ENCODE measurements at places on chromosomes 16 and 17.

- DNase-seq = no peak
Observed at GRCh38 chr17:30921544-30922196, at the start of gene ADAP2. TSS of gene ADAP2 (plus strand) at chr17:30921945. CDS start at chr17:30922015, 70 bp downstream.

GRCh38 chr17:10557422-10557821, 8.0 kb upstream of the MYH2 start:
- DNase-seq = no peak

- DNase-seq = no peak
Observed at GRCh38 chr17:78396441-78397337, 18.2 kb downstream of the PGS1 start.

DNA sequence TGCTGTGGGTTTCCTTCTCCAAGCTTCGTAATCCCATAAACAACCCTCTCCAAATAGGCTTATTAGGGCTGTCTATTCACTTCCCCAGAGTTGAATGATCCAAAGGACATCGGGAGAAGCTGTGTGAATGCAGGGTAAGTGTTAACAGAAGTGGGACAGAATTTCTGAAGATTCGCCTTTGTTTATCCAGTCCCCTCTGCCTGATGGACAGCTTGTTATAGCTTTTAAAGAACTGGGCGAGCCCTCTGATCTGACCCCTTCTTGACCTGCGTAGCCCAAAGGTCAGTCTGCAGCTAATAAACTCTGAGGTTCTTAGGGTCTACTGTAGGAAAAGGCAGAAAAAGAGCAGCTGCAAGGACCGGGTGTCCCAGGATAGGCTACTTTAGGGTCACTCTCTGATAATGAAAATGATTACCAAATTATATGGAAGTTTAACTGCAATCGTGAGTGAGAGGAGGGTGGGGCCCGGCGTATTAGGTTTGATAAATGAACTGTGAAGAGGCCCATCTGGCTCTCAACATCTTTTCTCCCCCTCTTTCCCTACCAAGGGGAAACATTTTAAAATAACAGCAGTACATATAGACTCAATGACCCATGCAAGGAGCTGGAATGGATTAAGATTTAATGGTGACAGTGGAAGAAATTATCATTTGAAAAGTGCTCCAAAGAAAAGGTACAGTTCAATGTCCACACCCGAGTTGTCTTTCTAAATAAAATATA, 233.4 kb downstream of the FTO start:
- no peak for DNase-seq

DNA sequence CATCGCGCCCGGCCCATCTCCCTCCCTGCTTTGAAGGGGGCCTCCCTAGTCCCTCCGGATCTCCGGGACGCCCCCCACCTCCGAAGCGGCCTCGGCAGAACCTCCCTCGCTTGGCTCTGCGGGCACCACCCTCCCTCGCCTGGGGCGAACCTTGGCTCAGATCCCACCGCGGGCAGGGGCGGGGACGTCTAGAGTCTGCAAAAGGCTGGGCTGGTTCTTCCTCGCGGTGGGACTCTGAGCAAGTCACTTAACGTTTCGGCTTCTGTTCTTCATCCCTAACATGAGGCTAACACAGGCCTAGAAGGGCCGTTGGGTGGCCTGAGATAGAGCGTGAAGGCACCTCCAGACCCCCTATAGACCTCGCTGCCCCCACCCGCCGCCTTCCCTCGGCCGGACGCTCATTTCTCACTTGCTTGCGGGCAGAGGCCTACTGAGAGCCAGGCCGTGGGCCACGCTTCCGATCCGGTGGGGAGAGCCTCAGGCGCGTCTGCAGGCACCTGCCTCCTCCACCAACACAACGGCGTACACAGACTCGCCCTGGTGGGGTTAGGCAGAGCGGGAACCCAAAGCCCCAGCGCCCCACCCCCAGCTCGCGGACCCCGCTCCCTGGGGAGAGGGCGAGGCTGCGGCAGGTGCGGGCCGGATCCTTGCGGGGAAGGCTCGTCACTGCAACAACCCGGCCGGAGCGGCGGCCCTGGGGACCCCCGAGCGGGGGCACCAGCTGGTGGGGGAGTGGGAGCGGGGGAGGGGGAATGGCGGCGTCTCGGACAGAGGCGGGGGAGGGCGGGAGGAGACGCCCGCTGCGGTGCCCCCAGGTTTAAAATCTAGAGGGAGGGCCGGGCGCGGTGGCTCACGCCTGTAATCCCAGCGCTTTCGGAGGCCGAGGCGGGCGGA, 5.4 kb downstream of the MYO1C start:
- peak; percentile 70 for DNase-seq

DNA sequence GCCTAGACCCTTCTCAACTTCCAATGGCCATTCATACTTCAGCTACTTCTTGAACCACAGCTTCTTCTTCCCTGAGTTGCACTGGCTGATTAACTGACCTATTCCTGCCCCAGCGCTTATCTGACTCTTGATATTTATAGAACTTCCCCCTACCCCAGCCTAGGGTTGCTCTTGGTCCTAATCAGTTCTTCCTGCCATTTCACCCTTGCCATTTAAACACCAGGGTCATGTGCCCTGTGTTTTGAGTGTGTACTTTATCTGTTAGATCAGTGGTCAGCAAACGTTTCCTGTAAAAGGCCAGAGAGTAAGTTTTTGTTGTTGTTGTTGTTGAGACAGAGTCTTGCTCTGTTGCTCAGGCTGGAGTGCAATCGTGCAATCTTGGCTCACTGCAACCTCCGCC, 82.4 kb upstream of the COX10 start:
- DNase-seq = no peak

GRCh38 chr16:15403392-15403995, 7.9 kb downstream of the MPV17L start:
- no peak for DNase-seq

- DNase-seq = no peak
Observed at GRCh38 chr17:76540381-76541300, 797 bp downstream of the PRCD start.

DNA sequence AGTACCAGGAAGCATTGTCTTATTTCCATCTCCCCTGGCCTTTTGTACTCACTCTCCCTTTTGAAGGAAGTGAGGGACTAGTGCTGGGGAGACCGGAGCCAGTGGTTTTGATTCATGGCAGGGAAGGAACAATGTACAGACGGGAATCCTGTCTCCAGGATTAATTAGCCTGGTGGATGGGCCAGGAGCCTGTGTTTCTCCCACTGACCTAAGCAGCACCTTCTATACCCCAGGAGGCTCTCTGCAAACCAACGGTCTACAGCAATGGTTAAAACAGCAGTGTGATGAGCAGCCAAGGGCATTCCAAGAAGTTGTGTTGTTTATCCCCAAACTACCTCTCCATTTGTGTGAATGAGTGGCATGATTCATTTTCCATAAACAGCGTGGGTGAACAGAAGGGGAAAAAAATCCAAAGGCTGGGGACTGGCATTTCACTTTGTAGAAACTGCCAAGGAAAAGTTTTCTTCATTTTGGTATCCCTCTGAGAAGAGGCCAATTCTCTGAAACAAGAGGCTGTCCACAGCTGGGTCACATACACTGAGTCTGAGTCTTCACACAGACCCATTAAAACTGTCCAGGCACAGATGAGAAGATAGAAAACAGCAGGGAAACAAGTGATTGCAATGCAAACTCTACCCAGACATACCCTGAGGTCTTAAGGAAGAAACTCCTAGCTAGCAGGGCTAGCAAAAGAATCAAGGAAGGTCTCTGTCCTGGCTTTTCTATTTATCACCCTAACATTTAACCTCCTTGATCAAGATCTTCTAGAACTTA, 18.1 kb downstream of the ANKFN1 start:
- DNase-seq = no peak

GRCh38 chr16:69514356-69514755, 51.4 kb upstream of the NFAT5 start:
- DNase-seq = no peak

DNA sequence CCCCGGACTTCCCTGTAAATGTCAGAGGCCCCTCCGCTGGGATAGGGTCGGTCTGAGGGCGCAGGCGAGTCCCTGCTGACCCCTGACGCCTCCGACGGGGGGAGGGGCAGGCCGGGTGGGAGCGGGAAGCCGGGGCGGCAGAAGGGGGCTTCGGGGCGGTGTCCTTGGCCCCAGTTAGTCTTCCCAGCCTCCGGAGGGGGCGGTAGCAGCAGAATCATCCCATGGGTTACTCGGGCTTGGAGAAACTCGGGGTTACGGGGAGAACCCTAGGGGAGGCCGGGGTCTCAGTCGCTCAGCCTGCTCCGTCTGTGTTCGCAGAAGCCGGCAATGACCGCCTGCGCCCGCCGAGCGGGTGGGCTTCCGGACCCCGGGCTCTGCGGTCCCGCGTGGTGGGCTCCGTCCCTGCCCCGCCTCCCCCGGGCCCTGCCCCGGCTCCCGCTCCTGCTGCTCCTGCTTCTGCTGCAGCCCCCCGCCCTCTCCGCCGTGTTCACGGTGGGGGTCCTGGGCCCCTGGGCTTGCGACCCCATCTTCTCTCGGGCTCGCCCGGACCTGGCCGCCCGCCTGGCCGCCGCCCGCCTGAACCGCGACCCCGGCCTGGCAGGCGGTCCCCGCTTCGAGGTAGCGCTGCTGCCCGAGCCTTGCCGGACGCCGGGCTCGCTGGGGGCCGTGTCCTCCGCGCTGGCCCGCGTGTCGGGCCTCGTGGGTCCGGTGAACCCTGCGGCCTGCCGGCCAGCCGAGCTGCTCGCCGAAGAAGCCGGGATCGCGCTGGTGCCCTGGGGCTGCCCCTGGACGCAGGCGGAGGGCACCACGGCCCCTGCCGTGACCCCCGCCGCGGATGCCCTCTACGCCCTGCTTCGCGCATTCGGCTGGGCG, 542 bp downstream of the GUCY2D start:
- no peak for DNase-seq

GRCh38 chr17:81609541-81610311, 27.2 kb downstream of the NPLOC4 start:
- DNase-seq = no peak

GRCh38 chr17:5019475-5019956, 15.7 kb downstream of the SLC52A1 start:
- DNase-seq = peak; percentile 34

- no peak for DNase-seq
Observed at GRCh38 chr16:90004577-90004976, 14.7 kb downstream of the DBNDD1 start.

GRCh38 chr17:28889996-28890395, 7.5 kb downstream of the FLOT2 start:
- DNase-seq = no peak

- DNase-seq = no peak
Observed at GRCh38 chr16:55120826-55121225, 190.2 kb downstream of the IRX5 start.

GRCh38 chr16:21600031-21600773, 825 bp downstream of the METTL9 start:
- DNase-seq = peak; percentile 22

DNA sequence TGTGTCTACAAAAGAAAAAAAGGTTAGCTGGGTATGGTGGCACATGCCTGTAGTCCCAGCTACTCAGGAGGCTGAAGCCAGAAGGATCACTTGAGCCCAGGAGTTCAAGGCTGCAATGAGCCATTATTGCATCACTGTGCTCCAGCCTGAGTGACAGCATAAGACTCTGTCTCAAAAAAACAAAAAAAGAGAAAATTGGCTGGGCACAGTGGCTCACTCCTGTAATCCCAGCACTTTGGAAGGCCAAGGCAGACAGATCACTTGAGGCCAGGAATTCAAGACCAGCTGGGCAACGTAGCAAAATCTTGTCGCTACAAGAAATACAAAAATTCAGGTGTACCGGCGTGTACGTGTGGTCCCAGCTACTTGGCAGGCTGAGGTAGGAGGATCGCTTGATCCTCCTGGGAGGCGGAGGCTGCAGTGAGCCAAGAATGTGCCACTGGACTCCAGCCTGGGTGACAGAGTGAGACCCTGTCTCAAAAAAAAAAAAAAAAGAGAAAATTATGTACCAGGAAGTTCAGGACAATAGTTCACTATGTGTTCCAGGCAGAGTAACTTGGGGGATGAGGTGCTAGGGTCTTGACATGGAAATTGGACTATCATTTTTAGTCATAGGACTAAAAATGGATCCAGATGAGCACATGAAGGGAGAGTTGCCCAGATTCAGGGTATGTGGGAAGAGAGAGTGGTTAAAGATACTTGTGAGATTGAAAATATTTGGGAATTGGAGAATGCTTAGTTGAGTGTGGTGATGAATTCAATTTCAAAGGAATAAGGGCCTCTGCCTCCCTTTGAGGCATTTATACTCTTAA, 11.0 kb downstream of the ALDH3A2 start:
- DNase-seq = no peak

GRCh38 chr16:27743963-27744362, 194.0 kb downstream of the KATNIP start:
- DNase-seq = no peak

GRCh38 chr16:30783280-30784109, 3.5 kb downstream of the ZNF629 start:
- no peak for DNase-seq

- DNase-seq = no peak
Observed at GRCh38 chr16:49469930-49470451, 96.4 kb downstream of the C16orf78 start.

DNA sequence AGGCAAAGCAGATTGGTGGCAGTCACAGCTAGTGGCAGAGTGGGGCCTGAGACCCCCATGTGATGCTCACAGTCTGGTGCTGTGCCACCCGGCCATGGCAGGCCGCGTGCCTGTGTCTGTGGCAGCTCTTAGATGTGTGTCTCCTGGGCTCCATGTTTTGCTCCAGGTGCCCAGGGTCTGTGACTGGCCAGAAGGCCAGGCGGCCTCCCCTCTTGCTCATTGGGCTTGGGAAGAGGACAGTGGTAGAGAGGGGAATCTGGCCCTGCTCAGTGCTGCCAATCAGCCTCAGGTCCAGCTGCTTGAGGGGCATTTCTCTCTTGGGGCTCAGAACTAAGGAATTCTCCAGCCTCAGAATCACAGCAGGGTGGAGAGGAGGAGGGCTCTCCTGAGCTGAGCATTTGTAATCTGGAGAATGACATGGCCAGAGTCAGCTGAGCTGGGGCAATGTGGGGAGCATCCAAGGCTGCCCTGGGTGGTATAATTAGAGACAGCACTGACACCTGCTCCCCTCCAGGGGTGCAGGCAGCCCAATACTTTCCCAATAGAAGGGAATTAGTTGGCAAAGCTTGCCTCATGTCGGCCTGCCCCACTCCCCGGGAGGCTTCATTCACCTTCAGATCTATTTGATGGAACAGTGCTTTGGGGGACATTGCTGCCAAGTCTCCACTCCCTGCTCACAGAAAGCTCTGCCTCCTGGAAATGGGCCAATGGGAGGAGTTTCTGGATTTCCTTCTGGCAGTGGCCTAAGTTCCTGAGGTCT, 2.7 kb upstream of the LASP1NB start:
- no peak for DNase-seq

GRCh38 chr16:12340151-12340733, 363.7 kb downstream of the SNX29 start:
- DNase-seq = no peak

DNA sequence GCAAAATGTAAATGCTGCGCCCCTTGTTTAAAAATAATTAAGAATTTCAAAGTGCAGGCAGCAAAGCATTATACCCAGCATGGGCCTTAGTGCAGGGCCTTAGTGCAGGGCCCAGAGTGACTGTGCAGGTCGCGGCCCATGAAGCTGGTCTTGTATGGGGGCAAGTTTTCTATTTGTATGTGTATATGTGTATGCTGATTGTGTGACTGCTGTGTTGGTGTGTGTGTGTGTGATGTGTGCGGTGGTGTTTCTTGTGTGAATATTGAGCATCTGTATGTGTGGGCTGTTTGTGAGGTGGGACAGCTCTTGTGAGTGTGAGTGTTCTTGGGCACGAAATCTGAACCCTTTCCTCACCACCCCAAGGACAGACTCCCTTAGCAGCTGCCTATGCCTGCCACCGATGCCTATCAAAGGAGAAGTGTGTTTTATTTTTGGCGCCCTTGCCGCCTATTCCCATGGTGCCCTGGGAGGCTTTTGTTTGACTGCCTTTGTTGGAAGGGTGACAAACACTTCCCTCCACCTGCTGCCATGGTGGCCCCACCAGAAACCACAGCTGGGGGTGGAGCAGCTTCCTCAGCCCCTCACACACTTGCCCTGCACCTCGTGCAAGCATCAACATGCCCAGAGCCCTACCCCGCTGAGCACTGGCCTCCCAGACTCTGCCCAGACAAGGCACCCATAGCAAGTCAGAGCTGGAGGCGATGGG, 18.0 kb downstream of the CCR7 start:
- peak; percentile 80 for DNase-seq

Measured in CD4-positive, alpha-beta T cell treated with Interleukin-6 at 100 ng/mL for 8 hours (primary cell).